Psoas muscle (tissue), 8 donors: ENCODE measurements at places on chromosomes 16 and 17. TPM values are rescaled to one million over a fixed set of nuclear protein-coding genes. Genes with fewer than 3 reads are reported as not detected.

GRCh38 chr16:11916524-11917285, 949 bp upstream of the GSPT1 start:
- H3K27me3 ChIP-seq, result peaks cover 3% of the 10 kb centered on the region
- DNase-seq, result no peak
- H3K4me3 ChIP-seq, result peak overlapping the region; percentile 91
- peak overlapping the region; percentile 98 for H3K27ac ChIP-seq

DNA sequence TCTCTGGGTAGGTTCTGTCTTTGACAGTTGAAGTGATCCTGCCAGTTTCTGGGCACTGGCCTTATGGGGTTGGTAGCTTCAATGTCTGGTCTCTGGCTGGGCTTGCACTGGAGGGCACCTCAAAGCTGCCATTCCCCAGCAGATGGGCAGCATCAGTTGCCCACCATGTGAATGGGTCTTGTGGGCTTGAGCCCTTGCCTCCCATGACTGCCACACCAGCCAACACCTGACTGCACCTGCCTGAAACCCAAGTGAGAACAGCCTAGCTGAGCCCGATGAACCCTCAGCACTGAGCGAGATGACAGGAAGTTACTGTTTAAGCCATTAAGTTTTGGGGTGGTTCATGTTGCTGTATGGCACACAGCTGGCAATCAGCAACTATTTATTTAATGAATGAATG, 69.1 kb upstream of the AXIN2 start:
- H3K27ac ChIP-seq, result no peak overlapping the region
- H3K27me3 ChIP-seq, result no peaks in the 10 kb centered on the region
- H3K36me3 ChIP-seq, result no peaks in the 10 kb centered on the region
- no peaks in the 10 kb centered on the region for H3K4me1 ChIP-seq

GRCh38 chr16:10959161-10959560, 14.8 kb downstream of the CLEC16A start:
- H3K4me3 ChIP-seq, result no peak overlapping the region
- H3K27me3 ChIP-seq, result no peaks in the 10 kb centered on the region
- H3K4me1 ChIP-seq, result peaks cover 27% of the 10 kb centered on the region
- no peak overlapping the region for H3K27ac ChIP-seq
- peaks cover 8% of the 10 kb centered on the region for H3K36me3 ChIP-seq

TPSD1 gene
- not detected for total RNA-seq

CTRL gene
- 0.85 TPM for total RNA-seq

DNA sequence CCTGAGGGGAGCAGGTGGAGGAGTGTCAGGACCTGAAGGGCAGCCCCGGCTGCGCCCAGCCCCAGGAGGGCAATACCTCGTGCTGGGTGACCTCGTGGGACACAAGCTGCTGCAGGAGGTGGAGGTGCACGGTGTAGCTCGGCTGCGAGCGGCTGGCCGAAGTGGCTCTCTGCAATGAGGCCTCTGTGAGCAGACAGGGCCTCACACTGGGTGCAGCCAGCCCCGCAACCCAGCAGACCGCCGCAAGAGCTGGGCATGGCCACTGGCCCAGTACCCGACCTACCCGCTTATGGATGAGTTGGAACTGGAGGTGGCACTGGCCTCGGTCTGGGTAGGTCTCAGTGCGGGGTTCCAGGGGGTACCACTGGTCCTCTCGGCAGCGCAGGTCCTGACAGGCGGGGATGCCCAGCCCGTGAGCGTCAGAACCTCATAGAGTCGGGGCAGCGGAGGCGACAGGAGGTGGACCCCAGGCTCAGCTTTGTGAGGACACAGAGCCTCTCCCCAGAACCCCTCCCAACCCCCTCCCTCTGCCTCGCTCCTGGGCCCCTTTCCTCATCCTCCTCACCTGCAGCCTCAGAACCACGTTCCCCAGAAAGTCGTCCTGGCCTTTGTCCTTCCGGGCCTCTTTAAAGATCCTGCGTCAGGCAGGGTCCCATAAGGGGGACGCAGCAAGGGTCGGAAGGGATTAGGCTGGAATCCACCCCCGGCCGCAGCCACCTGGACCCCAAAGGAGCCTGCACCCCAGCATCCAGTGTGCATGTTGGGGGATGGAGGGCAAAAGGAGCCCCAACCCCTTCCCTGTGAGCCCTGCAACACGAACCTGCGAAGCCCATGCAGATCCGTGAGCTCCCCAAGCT, 4.0 kb downstream of the UNC13D start:
- no peaks in the 10 kb centered on the region for H3K27me3 ChIP-seq
- H3K27ac ChIP-seq, result no peak overlapping the region
- no peak overlapping the region for H3K4me3 ChIP-seq
- H3K4me1 ChIP-seq, result peaks cover 7% of the 10 kb centered on the region

GRCh38 chr16:16052916-16053315, 103.5 kb downstream of the ABCC1 start:
- H3K27ac ChIP-seq, result no peak overlapping the region
- H3K27me3 ChIP-seq, result no peaks in the 10 kb centered on the region
- DNase-seq, result no peak
- H3K36me3 ChIP-seq, result peaks cover 6% of the 10 kb centered on the region

GRCh38 chr16:84881702-84882521, 62.1 kb downstream of the CRISPLD2 start:
- no peaks in the 10 kb centered on the region for H3K27me3 ChIP-seq
- no peaks in the 10 kb centered on the region for H3K4me1 ChIP-seq
- DNase-seq, result peak; percentile 51
- H3K4me3 ChIP-seq, result no peak overlapping the region

DNA sequence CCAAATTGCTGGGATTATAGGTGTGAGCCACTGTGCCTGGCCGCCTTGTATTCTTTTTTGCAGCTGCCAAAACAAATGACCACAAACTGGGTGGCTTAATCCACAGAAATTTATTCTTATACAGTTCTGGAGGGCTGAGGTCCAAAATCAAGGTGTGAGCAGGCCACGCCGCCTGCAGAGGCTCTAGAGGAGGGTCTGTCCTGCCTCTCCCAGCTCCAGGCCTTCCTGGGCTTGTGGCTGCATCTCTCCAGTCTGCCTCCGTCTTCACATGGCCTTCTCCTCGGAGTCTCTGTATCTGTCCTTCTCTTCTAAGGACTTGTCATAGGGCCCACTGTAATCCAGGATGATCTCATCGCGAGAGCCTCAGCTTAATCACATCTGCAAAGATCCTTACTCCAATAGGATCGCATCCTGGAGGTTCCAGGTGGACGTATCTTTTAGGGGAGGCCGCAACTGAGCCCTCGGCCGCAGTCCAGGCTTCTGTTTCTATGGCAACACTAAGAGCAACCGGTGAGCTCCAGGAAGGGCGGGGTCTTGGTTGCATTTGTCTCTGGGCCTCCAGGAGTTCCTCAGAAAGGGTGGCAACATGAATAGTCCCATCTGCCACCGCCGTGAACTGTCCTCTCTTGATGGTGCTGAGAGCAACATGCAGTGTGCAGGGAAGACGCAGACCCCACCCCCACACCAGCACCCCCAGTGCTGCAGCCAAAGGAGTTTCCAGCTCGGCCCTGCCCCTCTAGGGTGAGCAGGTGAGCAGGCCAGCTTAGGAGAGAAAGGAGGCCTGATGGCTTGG, 29.5 kb upstream of the CREBBP start:
- DNase-seq, result no peak
- no peaks in the 10 kb centered on the region for H3K4me1 ChIP-seq
- no peak overlapping the region for H3K27ac ChIP-seq

- peak; percentile 63 for DNase-seq
- H3K4me3 ChIP-seq, result no peak overlapping the region
- H3K4me1 ChIP-seq, result peaks cover 7% of the 10 kb centered on the region
- H3K36me3 ChIP-seq, result peaks cover 10% of the 10 kb centered on the region
- H3K27me3 ChIP-seq, result no peaks in the 10 kb centered on the region
- H3K27ac ChIP-seq, result no peak overlapping the region
Observed at GRCh38 chr16:31474173-31474714, 2.3 kb downstream of the TGFB1I1 start.

GRCh38 chr17:8900626-8901585, 33.4 kb upstream of the PIK3R6 start:
- DNase-seq, result no peak
- no peak overlapping the region for H3K4me3 ChIP-seq
- H3K36me3 ChIP-seq, result no peaks in the 10 kb centered on the region
- no peak overlapping the region for H3K27ac ChIP-seq

SOCS7 gene
- total RNA-seq, result 21.1 TPM

MYO1D gene
- total RNA-seq, result 4.8 TPM

- peaks cover 63% of the 10 kb centered on the region for H3K4me1 ChIP-seq
- no peaks in the 10 kb centered on the region for H3K27me3 ChIP-seq
- DNase-seq, result no peak
- no peak overlapping the region for H3K4me3 ChIP-seq
Observed at GRCh38 chr16:85302848-85303353, 190.6 kb upstream of the CIBAR2 start.

- H3K36me3 ChIP-seq, result peaks cover 57% of the 10 kb centered on the region
- H3K4me1 ChIP-seq, result peaks cover under 1% of the 10 kb centered on the region
- H3K27ac ChIP-seq, result no peak overlapping the region
- no peak for DNase-seq
Observed at GRCh38 chr16:15667091-15667742, 17.2 kb downstream of the NDE1 start.

DNA sequence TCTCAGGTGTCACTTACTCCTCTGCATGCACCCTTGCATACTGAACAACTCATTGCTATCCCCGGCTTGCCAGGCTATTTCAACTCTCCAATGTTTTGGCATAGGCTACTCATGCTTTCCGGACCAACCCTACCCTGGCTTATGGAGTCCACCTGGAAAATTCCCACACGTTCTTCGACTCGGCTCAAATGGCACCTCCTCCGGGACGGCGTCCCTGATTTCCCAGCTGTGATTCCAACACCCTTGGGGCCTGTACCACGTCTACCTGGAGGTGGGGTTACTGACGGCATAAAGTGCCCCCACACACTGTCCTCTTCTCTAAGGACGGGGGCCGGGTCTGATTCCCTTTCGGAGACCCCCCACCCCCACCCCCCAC, 498 bp downstream of the SMYD4 start:
- H3K4me3 ChIP-seq, result peak overlapping the region; percentile 83
- peaks cover 36% of the 10 kb centered on the region for H3K36me3 ChIP-seq
- no peaks in the 10 kb centered on the region for H3K27me3 ChIP-seq
- peak overlapping the region; percentile 93 for H3K27ac ChIP-seq
